ENCODE measurements at places on chromosomes 2 and 18.

- no peaks in the 10 kb centered on the region for H3K4me1 ChIP-seq
- no peaks in the 10 kb centered on the region for H3K36me3 ChIP-seq
- no peak for DNase-seq
- no peak overlapping the region for H3K27ac ChIP-seq
Observed at GRCh38 chr18:65568866-65569265, 181.9 kb upstream of the CDH7 start.

DNA sequence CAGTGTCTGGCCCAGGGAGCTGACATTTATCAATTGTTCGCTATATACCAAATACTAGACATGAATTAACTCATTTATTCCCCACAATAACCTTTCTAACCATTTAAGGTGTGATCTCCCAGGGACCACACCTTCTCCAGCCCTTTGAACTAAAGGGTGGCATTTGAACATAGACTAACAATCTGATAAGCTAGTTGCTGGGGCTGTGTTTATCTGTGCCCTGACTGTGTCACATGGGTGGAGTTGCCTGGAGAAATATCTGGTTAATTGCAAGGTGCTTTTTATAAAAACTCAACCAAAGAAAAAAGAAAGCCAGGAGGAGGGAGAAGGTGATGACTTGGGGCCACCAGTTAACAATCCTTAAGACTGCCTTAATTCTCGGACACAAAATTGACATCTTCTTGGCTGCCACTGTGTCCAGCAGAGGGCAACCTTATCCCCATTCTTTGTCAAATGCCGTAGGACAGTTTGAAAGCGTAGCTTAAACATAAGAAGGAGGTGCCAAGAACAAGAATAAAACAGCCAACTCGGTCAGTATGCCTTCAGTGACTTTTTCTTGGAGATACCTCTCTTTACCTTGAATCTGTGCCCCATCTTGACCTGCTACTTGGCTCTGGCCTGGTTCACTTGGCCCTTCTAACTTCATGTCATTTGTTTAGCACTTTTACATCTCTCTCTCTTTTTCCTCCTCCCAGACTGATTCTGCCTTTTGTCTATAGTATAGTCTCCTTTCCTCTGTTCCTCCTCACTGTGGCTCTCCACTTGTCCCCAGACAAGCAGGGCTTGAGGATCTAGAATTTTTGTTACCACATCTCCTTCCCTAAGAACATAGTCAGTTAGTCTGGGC lies 183.4 kb downstream of the MYO3B start:
- no peak overlapping the region for H3K4me3 ChIP-seq
- no peaks in the 10 kb centered on the region for H3K27me3 ChIP-seq
- no peaks in the 10 kb centered on the region for H3K36me3 ChIP-seq
- H3K4me1 ChIP-seq = no peaks in the 10 kb centered on the region
- H3K27ac ChIP-seq = no peak overlapping the region

DNA sequence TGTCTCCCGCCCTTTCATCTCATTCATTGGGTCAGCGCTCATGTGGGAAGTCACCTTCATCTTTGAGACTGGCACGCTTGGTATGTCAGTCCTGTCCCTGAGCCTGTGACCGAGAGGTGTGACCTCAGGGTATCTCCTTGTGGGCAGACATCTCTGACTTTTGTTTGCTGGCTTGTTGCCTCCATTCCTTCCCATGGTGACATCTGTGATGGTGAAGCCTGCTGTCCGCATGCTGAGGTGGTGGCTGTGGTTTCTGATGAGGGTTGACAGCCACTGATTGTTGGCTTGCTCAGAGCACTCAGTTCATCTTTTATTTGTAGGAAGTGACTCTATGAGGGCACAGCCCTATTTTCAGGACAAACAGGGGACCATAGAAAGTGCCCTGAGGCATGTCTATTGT lies 139.2 kb downstream of the SLC4A3 start:
- no peak overlapping the region for H3K27ac ChIP-seq
- no peak for DNase-seq

GRCh38 chr2:10537522-10538199 lies 89.5 kb upstream of the ODC1 start:
- H3K27me3 ChIP-seq = no peaks in the 10 kb centered on the region
- no peak overlapping the region for H3K27ac ChIP-seq
- H3K36me3 ChIP-seq = no peaks in the 10 kb centered on the region

DNA sequence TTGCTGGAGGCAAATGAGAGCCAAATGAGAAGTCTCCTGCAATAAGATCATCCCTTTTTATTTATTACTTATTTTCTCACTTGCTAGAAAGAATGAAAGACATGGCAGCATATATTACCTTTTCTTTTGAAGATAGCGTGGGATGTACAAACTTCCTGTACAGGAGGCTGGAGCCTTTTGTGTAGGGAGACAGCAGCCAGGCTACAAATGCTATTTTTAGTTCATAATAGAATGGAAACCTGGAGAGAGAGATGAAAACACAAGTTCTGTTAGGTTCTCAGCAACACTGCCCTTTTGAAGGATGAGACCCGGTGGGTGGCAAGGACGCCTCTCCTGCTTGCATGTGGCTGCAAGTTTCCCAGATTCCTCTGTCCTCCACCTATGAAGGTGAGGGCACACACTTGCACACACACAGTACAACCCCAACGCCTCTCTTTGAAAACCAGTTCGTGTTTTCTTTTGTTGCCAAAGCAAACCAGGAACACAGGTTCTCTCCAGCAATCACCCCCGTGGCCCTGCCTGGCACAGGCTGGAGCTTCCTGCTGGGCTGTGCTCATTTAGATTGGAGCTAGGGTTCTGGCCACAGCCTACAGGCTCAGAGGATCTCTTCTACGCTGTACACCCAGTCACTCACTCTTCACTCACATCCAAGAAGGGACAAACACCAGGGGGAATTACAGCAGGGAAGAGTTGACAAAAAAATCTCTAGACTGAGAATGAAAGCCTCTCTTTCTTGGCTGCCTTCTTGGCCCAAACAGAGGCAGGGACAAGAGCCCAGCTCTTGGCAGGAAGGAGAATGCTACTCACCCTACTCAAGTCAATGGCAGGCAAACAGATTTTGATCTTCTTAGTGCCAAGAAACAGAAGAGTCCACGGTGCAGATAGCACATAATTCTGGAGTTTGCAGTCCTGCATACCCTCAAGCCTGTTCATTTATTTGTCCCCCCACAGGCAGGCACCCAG lies 55.6 kb downstream of the MRPL35 start:
- H3K36me3 ChIP-seq = no peaks in the 10 kb centered on the region
- DNase-seq = no peak
- no peak overlapping the region for H3K4me3 ChIP-seq
- no peaks in the 10 kb centered on the region for H3K27me3 ChIP-seq
